NCI-H1930 (cell line): ENCODE measurements at places on chromosomes 12 and 14.
A peak's percentile ranks its signal among the peaks of the same experiment; 100 is the strongest.

DNA sequence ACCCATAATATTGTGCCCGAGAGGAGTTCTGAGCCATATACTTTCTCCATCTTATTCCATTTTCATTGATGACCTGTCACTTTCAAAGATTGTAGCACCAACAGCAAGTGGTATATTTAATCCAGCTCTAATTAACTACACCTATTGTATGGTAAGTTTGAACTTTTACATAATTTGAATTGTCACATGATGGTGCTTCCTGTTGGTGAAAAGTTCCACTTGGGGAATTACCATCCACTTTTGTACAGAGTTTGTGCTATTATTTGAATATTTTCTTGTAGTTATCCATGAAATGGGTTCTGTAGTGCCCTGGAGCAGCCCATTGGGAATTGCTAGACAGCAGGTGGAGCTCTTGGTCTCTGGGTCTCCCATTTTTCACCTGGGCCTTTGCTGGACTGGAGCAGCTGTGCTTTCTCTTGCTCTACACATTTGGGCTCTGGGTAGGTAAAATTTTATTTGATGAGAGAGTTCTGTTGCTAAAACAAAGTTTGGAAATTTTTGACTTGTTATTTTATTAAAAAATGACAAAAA is 3.0 kb downstream of the SMCO3 start:
- DNase-seq, result peak; percentile 22

- no peak for DNase-seq
Observed at GRCh38 chr14:58243790-58244555, 670 bp upstream of the PSMA3 start.

- DNase-seq, result no peak
Observed at GRCh38 chr12:66051361-66051760, 79.2 kb downstream of the LLPH start.

DNA sequence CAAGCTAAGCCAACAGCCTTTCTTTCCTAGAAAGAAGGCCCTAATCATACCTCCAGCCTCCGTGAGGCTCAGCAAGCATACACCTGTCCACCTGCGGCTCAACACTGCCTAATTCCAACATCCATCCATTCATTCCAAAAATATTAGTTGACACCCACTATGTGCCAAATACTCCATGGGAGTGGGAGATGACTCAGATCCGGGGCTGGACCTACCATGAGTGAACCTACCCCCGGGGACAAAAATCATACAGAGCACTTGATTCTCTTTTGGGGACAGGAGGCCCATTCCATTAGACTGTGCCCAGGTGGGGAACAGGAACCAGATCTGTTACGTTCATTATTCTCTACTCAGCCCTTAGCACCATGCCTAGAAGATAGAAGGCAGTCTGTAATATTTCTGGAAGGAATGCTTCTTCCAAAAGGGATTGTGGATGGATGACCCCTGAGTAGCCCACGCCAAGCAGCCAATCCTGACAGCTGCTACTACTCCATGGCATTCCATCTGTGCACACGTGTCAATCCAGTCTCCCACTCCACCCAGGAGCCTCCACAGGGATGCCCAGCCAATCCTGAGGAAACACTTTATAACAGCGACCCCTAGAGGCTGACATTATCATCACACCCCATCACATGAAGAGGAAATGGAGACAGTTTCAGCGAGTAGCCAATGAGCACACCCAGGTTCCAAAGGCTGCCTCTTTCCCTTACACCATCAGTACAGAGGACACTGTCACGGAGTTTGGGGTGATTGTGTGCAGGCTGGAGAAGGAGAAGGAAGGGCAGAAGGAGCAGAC is 170.7 kb downstream of the ESRRB start:
- peak; percentile 35 for DNase-seq

- no peak for DNase-seq
Observed at GRCh38 chr14:52377940-52378339, 63.8 kb downstream of the PTGER2 start.

DNA sequence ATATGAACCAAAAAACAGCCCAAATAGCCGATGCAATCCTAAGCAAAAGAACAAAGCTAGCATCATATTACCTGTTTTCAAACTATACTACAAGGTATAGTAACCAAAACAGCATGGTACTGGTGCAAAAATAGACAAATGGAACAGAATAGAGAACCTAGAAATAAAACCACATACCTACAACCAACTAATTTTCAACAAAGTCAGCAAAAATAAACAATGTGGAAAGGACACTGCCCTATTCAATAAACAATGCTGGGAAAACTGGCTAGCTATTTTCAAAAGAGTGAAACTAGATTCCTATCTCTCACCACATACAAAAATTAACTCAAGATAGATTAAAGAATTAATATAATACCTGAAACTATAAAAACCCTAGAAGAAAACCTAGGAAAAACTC is 17.8 kb upstream of the STAB2 start:
- DNase-seq, result no peak

GRCh38 chr12:10457760-10458159 is 4.6 kb upstream of the KLRC1 start:
- no peak for DNase-seq
